ENCODE measurements at places on chromosomes 12 and 14.
A peak's percentile ranks its signal among the peaks of the same experiment; 100 is the strongest.

GRCh38 chr14:76007852-76008251 is 22.3 kb downstream of the IFT43 start:
- DNase-seq = no peak

DNA sequence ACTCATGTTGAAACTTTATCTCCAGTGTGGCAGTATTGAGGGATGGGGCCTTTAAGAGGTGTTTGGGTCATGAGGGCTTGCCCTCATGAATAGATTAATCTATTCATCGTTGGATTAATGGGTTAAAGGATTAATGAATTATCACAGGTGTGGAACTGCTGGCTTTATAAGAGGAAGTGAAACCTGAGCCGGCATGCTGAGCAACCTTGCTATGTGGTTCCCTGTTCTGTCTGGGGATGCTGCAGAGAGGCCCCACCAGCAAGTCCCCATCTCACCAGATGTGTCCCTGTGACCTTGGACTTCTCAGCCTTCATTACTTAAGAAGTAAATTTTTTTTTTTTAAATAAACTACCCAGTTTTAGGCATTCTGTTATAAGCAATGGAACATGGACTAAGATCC is 109.6 kb downstream of the DYRK2 start:
- no peak for DNase-seq

- DNase-seq = no peak
Observed at GRCh38 chr14:36931791-36932190, 240.6 kb downstream of the SLC25A21 start.

DNA sequence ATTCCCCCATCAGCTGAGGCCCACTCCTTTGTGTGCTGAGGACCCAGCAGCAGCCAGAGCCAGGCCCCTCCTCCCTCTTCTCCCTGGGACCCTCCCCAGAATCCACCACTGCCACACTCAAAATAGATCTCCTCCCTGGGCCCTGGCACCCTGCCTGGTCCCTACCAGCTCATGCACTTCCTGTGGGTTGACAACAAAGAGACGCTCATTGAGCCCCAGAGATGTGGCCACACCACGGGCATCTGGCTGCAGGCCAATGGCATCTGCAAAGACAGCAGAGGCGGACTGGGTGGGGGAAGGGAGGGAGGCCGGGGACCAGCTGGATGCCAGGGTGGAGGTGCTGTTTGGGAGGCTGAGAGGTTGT is 16.0 kb upstream of the ENDOU start:
- DNase-seq = peak; percentile 96

DNA sequence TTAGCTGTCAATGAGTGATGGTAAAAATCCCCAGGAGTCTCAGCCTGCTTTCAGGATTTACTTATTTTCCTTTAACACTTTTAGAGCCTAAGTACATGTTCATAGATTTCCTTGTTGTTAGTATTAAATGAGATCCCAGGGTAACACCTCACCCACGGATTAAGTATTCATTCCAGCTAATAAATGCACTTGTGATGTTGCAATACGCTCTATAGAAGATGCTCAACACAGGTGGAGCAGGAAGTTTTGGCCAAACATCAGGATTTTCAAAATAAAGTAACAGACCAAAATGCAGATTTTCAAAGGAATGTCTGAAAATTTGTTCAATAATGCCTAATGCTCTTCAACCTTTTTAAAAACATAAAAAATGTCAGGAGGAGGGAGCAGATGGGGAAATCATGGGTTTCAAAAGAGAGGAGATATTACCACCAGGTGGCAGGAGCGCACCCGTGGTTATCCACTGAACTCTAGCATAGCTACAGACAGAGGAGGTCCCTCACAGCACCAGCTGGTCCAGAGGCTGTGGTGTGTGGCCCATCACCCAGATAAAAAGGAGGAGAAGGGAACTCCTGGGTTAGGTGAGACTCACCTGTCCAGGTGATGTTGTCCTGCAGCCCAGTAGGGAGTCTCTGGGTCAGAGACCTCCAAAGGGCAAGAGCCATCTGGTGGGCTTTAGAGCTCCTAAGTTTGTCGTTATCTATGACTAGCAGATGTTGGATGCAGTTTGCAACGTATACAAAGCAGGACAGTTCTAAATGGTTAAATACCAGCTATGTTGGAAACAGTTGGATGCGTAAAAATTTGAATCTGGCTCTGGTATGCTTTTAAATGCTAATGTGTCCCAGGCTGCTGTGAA is 1158.4 kb upstream of the TMEM132C start:
- peak; percentile 7 for DNase-seq

GRCh38 chr14:104448321-104448720 is 131.2 kb upstream of the C14orf180 start:
- no peak for DNase-seq

GRCh38 chr14:78440356-78440894 is 270.3 kb downstream of the NRXN3 start:
- peak; percentile 56 for DNase-seq

DNA sequence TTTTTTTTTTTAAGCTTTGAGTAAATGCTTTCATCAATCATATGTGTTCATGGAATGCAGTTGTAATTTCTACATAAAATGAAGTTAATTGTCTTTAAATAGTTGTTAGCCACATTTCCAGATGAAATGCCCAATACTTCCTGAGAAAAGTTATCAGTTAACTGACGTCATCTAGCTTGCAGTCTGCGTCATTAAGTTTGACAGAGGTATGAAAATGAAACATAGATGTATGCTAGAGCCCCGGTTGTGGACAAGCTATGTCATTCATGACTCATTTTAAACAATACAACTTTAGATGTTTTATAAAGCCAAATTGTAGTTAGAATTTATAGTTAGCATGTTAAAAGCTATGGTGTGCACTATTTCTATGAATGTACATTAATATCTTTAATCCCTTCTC is 90.7 kb downstream of the PLEKHA5 start:
- DNase-seq = no peak

DNA sequence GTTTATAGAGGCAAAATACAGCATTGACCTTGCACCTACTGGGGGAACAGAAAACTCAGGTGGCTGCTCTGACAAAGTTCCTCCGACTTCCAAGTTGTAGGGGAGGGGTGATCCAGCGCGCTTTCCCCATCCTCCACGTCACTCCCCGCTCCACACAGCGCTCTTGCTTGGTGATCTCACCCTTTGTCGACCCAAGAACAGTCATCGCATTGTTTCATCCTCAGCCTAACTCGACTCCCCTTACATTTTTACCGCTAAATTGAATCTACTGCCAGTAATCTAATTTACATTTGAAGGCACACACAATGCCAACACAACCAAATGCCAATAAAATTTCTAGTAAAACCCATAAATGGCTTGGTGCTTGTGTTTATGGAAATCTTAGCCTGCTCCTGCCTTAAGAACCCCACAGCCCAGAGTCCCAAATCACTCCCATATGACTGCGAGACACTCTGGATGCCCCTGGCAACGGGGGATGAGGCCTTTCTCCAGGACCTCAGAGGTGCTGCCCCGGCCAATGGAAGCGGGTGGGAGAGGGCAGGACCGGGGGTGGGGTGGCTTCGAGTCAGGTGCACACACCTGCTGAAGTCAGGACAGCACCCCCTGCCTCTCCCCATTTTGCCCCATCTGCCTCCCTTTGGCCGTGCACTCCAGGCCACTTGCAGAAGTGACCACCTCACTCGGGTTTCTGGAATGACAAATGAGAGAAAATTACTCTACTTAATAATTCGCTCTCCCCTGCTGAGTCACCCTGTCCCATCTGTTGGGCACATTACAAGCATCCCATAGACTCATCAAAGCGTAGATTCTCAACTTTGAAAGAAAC is 98.2 kb upstream of the GSC start:
- DNase-seq = no peak

GRCh38 chr12:94633401-94633800 is 17.0 kb downstream of the TMCC3 start:
- DNase-seq = no peak

DNA sequence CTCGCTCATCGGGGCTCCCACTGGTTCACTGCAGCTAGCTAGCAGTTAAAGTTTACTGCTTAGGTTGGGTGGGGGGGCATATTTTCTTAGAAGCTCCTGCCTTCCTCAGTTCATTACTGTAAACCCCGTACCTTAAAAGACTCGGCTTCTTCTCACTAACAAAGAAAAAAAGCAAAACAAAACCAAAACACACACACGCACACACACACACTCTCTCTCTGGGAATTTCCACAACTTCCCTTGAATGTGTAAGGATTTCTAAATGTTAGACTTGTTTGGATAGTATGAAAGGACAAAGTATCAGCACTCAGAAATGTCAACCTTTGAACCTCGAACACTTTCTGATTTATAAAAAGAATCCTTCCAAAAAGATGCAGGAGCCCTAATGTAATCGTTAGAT is 927 bp downstream of the PTHLH start:
- DNase-seq = no peak

- DNase-seq = no peak
Observed at GRCh38 chr14:102927878-102928411, 5.5 kb downstream of the AMN start.

DNA sequence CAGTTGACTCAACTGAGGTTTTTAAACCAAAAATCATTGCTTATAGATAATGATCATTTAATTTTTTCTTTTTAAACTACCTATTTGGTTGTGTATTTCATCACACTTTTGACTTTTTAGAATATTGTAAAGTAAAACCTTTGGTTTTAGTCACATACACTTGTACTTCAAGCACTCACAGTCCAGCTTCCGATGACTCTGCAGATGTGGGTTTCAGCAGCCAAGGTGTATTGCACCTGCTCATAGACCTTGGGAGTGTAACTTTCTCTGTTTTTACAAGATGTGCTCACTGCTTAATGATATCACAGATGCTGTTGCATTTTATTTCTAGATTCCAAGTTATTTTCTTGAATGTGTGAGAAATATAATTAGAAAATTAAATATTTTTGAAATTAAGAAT is 188.3 kb upstream of the SLC38A2 start:
- DNase-seq = no peak

DNA sequence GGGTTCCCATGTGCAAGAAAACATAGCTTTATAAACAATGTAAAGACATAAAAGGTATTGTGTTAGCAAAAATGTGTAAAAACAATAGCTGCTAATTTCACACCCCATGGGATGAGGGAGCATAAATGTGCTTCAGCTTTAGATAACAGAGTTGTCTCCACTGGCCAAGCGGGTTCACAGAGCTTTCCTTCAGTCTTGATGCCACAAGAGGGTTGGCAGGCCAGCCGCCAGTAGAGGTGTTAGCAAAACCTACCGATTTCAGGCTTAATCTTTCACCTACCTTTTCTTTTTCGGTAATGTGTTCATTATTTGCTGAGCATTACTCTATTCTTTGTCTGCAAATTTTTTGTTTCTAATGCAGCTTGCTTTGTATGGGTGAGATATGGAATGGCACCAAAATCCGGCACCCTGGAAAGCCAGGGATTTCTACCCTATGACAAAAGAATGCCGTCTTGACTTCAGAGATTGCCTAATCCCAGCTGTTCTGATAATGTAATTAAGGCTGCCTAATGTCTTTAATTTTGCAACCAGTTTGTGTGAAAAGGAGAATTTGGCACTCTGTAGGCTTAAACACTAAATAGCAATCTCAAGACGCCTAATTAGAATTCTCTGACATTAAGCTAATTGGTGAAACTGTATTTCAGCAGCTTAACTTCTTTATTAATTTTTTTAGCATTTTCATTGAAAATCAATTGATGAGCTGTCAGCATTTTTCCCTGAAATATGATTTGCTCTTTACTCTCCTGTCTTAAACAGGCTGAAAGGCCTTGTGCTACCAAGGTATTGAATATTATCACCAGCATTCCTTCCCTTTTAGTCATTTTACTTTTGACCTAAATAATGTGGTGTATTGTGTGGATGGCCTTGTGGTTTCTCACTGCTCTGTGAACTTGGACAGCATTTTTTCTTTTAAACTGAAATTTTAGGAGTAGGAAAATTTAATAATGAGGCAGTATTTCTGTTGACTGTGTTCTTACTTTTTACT is 60.7 kb downstream of the POLR3B start:
- no peak for DNase-seq

DNA sequence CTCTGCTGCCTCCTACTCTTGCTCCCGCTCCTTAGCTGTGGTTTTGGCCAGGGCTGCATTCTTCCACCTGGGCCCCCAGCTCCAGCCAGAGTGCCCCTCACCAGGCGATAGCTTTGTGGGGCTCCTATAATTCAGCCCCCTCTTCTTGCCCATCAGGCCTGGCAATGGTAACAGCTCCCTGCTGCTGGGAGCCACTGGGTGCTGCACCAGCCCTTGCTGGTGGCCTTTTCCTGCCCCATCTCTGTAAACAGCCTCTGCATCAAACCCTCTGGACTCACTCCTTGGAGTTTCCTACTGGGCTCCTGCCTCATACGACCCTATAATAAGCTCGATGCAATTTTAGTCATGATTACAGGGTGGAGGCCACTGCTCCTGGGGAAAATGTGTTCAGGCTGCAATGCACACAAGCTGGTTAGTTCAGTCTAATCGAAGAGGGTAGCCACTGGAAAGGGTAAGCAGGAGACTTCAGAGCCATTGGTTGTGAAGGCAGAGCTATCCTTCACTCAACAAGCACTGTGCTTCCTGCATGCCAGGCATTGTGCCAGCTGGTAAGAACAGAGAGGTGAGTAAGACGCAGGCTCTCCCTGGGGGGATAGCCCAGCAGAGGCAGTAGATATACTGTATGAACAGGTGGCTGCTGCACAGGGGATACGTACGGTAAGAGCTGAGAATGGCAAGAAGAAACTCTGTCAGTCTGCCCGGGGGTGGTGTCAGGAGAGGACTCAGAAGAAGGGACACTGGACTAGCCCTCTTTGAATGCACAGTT is 24.7 kb downstream of the CLMN start:
- DNase-seq = no peak

GRCh38 chr12:118680356-118680963 is 300.9 kb upstream of the SRRM4 start:
- DNase-seq = no peak

DNA sequence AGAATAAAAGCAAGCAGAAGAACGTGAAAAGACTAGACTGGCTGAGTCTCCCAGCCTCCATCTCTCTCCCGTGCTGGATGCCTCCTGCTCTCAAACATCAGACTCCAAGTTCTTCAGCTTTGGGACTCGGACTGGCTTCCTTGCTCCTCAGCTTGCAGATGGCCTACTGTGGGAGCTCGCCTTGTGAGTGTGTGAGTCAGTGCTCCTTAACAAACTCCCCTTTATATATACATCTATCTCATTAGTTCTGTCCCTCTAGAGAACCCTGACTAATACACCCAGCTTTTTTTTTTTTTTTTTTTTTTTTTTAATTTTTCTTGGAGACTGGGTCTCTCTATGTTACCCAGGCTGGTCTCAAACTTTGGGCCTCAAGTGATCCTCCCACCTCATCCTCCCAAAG is 46.9 kb downstream of the ACTN1 start:
- DNase-seq = no peak
